T follicular helper cell (primary cell): ENCODE measurements at places on chromosomes 16 and 17.

DNA sequence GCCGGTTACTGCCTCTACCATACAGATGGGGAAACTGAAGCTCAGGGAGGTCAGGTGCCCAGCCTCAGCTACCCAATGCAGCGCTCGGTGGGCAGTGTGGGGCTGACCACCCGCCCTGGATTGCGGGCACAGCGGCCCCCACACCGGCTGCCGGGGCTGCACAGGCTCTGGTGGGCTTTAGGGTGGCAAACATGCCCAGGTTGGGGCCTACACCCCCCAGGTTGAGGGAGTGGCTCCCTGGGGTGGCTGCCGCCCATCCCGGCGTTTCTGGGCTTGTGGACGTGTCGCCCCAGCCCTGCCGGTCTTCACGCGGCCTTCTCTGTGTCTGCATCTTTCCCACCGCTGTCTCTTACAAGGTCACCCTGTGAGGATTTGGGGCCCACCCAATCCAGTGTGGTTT, 40.9 kb upstream of the SSTR5 start:
- no peak for DNase-seq

DNA sequence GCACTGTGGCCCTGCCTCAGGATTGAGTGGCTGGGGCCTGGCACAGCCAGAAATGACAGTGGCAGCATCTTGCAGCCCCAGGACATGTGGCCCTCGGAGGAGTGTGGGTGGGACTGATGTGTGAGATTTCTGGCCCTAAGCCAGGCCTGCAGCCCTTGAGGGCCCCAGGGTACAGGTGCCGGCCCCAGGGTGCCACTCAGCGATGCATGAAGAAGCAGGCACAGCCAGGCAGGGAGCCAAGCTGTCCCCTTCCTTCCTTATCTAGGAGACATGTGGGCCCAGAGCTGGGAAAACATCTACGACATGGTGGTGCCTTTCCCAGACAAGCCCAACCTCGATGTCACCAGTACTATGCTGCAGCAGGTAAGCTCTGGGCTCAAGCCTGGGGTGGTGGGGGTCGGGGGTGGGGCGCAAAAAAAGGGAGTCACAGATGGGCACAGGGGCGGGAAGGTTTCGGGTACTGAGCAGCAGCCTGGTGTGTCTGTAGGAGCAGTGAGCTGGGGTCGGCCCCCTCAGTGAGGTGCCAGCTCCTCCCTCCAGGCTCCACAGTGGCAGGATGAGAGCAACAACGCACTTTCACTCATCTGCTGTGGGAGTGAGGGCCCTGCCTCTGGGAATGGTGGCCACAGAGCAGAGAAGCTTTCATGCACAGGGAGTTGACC, 4.1 kb downstream of the ACE start:
- no peak for DNase-seq

DNA sequence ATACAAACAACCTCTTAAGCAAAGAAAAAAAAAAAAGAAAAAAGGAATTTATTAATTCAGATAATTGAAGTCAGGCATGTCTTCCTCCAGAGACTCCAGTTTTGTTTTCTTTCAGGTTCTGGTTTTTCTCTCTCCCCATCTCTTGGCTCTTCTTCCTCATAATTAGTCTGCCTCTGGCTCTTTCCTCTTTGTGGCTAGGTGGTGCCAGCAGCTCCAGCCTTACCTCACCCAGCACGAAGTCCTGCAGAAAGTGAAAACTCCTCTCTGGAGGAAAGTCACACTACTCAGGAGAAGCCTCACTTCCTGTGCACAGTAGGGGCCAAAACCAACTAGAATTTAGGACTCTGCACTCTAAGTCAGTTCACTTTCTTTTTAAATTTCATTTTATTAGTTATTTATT, 10.3 kb upstream of the NFAT5 start:
- DNase-seq, result no peak

- DNase-seq, result no peak
These were observed 727.5 kb downstream of the KCNJ2 start for GRCh38 chr17:70896843-70897242.

GRCh38 chr17:61402978-61403800, 3.5 kb downstream of the TBX2 start:
- DNase-seq, result no peak

GRCh38 chr17:10743316-10744009, 13.6 kb upstream of the TMEM220 start:
- no peak for DNase-seq

DNA sequence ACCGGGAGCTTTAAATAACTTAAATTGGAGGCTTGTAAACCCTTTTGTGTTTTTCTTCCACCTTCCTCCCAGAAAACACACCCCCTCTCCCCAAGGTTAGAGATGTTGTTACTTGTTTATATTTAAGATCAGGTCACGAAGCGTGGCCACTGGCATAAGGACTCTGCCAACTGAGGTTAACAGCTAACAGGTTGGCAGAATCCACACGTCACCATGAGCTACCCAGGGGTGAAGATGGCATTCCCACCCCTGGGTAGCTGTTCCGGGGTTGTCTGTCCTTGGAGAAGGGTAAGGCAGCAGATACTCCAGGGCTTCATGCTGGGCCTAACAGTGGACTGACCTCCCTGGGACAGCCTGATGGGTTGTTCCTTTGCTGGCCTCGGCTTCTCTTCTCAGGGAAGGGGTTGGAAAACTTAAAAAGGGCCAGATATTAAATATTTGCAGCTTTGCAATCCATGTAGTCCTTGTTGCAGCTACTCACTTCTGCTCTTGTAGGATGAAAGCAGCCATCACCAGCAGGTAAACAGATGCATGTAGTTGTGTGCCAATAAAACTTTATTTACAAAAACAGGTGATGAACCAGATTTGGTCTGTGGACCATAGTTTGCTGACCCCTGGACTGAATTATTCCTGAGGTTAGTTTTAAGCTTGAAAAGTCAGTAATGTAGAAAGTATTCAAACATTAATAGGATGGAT, 148.6 kb downstream of the MSI2 start:
- no peak for DNase-seq

GRCh38 chr16:1223355-1224214, 1.5 kb downstream of the TPSG1 start:
- DNase-seq, result no peak

- DNase-seq, result no peak
These were observed 7.7 kb downstream of the CORO6 start for GRCh38 chr17:29615048-29615385.

DNA sequence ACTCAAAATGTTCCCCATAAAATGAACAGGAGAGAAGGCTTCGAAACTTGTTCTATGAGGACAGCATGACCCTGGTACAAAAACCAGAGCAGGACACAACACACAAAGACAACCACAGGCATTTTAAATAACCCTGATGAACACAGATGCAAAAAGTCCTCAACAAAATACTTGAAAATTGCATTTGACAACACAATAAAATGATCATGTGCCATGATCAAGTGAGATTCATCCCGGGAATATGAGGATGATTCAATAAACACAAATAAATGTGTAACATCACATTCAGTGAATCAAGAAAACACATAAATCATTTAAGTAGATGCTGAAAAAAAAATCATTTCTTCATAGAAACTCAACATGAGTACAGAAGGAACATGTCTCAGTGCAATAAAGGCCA, 208.4 kb upstream of the WSB1 start:
- DNase-seq, result no peak

DNA sequence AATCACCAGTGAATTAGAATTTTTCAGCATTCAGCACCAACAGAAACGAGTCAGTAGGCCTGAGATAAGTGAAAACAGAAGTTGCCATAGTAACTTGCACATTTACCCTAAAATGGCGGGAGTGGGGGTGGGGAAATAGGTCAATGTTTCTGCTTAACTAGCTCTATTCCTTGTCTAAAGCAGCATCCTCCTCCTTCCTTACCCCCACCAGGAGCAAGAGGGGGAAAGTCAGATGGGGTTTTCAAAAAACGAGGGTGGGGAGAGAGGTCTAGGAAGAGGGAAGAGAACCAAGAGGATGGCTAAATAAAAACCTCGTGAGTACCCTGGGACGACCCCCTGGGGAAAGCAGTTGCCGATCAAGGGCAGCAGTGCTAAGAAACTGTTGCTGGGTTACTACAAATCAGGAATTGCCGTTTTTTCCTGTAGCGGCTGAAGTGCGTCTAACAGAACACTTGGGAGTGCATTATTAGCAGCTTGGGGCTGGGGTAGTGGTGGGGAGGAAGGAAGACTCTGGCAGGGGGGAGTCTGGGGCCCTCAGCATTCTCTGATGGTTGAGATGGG, 34.4 kb upstream of the MNT start:
- no peak for DNase-seq

GRCh38 chr17:65967372-65967771, 224.6 kb downstream of the CEP112 start:
- no peak for DNase-seq

- DNase-seq, result no peak
These were observed 20.9 kb upstream of the MPRIP start for GRCh38 chr17:17021194-17021863.

GRCh38 chr17:42667088-42667951, 8.2 kb downstream of the TUBG2 start:
- DNase-seq, result no peak

- DNase-seq, result no peak
These were observed 40.9 kb downstream of the FBXL20 start for GRCh38 chr17:39360537-39360936.

DNA sequence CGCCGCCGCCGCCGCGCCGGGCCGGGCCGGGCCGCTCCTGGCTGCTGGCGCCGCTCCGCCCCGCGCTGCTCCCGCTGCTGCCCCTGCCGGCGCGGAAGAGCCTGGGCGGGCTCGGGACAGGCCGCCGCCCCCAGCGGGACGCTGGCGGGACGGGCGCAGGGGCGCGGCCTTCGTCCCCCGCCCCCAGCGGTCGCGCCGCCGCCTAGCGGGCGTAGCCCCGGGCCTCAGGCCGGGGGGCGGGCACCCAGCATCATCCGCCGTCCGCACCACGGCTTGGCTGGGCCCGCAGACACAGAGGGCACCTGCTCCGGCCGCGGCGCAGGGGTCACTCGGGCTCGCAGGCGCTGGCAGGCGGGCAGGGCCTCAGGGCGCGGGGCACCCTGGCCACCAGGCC, at the start of gene AMFR:
AMFR (minus strand) TSS at position 107 of the 394 bp plus-strand sequence. CDS start 218 bp downstream, outside the sequence.
- peak; percentile 50 for DNase-seq
